ENCODE measurements at places on chromosomes 13 and 19. TPM values are rescaled to one million over a fixed set of nuclear protein-coding genes. Genes with fewer than 3 reads are reported as not detected.

The RHPN2 gene
- 4.5 TPM for total RNA-seq

The KPNA3 gene
- 31.7 TPM for total RNA-seq

The HMGB1 gene
- 304 TPM for total RNA-seq

The KLK4 gene
- 1.1 TPM for total RNA-seq

The ZNF77 gene
- total RNA-seq: 6.1 TPM

The ESD gene
- 105 TPM for total RNA-seq

The USHBP1 gene
- 9.6 TPM for total RNA-seq

The PLPP2 gene
- total RNA-seq: 8.6 TPM
